ENCODE measurements at places on chromosomes 12 and 14.
A peak's percentile ranks its signal among the peaks of the same experiment; 100 is the strongest.

DNA sequence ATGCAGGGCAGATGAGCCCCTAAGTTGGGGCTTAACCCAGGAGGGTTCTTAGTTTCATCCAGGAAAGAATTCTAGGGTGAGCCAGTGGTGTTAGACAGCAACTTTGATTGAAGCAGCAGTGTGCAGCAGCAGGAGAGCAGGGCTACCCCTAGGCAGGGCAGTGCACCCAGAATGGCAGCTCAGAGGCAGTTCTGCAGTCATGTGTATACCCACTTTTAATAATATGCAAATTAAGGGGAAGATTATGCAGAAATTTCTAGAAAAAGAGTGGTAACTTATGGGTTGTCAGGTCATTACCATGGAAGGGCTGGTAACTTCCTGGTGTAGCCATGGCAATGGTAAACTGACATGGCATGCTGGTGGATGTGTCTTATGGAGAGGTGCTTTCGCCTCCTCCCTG is 297.5 kb downstream of the PCNX1 start:
- no peak for DNase-seq

DNA sequence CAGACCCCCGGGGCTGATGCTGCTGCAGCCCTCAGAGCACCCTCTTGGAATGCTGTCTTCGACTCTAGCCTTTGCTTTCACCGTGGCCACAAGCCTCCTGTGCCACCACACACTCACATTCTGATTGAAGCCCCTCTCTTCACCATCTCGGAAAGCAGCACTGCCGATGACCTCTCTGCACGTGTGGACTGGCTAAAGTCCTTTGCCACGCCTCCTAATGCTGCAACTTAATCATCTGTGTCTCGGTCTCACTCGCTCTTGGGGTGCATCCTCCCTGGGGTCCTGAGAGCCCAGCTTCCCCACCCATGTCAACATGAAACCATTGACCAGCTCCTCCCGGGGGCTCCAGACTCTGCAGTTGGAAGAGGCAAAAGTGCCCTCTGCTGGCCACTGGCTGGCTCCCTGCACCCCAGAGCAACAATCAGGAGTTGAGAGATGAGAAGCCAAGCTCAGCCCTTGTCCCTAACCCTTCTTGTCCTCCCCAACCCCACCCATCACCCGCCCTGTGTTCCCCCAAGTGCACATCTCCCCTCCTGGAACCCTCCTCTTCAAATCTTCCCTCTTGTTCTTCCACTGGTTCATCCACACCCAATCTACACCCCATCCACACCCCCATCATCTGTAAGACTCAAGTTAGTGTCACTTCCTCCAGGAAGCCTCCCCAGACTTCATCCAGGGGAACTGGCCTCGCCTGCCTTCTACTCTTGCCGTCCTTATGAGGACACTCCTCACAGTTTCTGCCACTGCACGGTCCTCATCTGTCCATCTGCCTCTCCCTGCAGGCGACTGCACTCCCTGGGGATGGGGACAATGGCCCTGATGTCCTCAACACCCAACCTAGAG is 23.6 kb upstream of the FAM181A start:
- DNase-seq: no peak

DNA sequence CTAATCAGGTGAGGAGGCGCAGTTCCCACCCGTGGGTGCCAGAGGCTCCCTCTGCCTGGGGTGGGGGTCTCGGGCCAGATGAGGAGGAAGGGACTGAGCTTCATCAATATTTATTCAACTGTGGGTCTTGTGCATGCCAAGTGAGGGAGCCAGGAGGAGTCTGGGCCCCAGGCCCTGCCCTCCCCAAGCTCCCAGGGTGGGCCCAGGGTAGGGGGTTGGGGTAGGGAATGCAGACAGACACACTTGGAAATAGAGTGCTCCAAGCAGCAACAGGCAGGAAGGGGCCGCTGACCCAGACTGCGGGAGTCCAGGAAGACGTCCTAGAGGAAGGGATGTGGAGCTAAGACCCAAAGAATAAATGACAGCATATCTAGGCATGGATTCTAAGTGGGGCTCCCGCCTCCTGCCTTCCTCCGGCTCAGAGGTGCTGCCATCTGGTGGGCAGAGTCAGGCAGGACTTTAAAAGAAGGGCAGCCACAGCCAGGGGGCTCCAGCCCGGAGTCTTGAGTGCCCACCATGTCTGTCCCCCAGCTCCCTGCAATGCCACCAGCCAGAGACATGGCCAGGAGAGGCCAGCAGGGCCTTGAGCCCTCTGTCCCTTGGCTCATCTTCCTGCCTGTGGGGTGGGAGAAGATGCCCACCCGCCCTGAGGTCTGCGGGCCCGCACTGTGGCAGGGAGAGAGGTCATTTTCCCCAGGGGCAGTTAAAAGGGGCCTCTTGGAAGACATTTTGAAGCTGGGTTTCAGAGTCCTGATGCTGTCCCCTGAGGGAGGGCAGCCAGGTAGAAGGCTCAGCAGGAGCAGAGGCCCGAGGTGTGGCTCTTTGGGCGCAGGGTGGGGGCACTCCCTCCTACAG is 70.1 kb downstream of the PHETA1 start:
- DNase-seq: peak; percentile 63

DNA sequence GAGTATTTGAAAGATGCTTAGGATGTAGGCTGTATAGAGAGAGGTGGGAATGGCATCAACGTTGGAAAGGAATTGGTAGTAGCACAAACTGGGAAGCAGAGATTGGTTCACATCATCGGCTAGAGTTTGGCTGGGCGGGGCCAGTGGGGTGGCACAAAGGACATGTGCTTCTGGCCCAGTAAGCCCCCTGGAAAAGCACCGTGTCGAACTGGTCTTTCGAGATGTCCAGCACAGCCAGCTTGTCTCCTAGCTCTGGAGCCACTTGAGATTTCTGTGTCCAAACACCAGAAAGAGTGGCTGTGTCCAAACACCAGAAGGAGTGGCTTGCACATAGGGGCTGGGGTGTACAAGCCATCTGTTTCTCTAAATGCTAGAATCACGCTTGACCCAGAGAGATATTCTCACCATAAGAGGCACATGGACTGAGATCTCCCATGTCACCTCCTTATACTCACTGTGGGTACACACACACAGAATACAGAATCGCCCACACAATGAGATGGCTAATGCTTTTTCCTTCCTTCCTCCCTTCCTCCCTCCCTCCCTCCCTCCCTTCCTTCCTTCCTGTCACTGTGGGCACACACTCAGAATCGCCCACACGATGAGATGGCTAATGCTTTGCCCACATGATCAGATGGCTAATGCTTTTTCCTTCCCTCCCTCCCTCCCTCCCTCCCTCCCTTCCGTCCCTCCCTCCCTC is 41.8 kb upstream of the KCNK13 start:
- no peak for DNase-seq

GRCh38 chr12:112862636-112863290 is 44.0 kb upstream of the OAS1 start:
- no peak for DNase-seq

- peak; percentile 74 for DNase-seq
Measured at GRCh38 chr12:76020281-76020680, 11.3 kb downstream of the PHLDA1 start.

- DNase-seq: no peak
Measured at GRCh38 chr14:89270439-89271227, 146.4 kb downstream of the FOXN3 start.

DNA sequence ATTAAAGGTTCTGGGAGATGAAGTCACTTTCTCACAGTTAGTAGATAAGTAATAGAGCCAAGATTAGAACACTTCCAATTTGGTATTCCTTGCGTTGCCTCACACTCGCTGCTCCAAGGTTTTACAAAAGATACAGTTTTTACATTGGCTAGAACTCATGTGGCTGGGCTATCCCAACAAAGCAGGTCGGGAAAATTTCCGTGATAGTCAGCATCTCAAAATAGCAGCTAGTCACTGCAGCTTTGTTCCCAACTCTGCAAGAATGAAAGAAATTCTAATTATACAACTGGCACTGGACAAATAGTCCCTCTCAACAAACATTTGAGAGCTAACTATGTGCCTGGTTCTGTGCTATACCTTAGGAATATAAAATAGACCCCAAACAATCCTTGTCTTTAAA is 24.6 kb upstream of the PPP1R12A start:
- no peak for DNase-seq

- DNase-seq: no peak
Measured at GRCh38 chr12:48002414-48002730, 1.9 kb downstream of the COL2A1 start.

- DNase-seq: peak; percentile 7
Measured at GRCh38 chr14:91714805-91715204, 17.1 kb downstream of the CATSPERB start.

DNA sequence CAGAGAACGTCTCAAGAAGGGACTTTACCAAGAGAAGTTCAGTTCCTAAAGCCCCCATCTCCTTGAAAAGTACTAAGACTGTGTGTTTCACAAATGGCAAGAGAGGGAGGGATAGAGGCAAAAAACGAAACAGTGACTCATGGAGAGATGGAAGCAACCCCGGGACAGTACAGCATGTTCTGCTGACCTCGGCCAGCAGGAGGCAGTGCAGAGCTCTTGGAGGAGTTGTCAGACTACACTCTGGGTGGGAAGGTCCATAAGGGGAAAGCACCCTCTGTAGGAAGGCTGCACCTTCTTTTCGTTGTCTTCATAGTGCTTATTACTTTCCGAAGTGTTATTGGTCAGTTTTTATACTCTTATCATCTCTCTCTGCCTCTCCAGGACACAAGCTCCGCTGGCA is 525.2 kb upstream of the CCDC196 start:
- peak; percentile 80 for DNase-seq

- no peak for DNase-seq
Measured at GRCh38 chr12:32084017-32084688, 22.5 kb upstream of the BICD1 start.
